ENCODE measurements at places on chromosomes 7 and 10.

- no peak for DNase-seq
Observed at GRCh38 chr7:90834771-90835170, 238.7 kb downstream of the CDK14 start.

DNA sequence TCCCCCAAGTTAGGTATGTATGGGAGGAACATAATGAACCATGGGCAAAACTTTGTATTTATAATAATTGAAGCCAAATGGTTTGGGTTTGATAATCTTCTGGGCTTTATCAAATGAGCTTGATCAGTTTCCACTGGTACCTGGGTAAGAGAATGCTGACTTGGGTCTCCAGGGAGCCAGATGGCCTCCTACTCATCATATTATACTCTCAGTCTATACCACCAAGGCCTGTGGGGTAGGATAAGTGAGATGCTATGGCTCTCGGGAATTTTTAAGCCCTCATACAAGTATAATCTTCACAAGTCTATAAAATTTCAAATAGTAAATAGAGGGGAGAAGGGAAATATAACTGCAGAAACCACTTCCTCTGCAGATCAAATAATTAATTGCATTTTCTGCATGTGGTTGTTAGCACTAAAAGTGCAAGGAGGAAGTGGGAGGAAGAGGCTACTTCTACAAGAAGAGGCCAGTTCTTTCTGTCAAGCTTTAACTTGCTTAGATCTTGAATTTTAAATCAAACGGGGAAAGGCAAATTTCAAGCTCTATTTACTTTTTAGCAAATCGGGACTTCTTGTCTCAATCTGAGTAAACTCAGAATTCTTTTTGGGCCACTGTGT is 349.0 kb downstream of the SORCS1 start:
- DNase-seq, result no peak

GRCh38 chr7:105816954-105817615 is 59.3 kb downstream of the ATXN7L1 start:
- DNase-seq, result no peak

GRCh38 chr10:56296618-56297017 is 64.4 kb downstream of the ZWINT start:
- DNase-seq, result no peak

- no peak for DNase-seq
Observed at GRCh38 chr7:23345601-23346000, 46.5 kb downstream of the MALSU1 start.
